A375 (cell line): ENCODE measurements at places on chromosomes 7 and 10. TPM values are rescaled to one million over a fixed set of nuclear protein-coding genes. Genes with fewer than 3 reads are reported as not detected.

Gene PAPSS2
- total RNA-seq, result 18.9 and 19.0 TPM in 2 replicates

Gene COL1A2
- 0.24 TPM in 1 of 2 replicates, not detected in the other for total RNA-seq

Gene CCDC126
- total RNA-seq, result 4.0 and 6.5 TPM in 2 replicates

Gene CDC14C
- total RNA-seq, result not detected in 2 replicates

Gene OPN1SW
- not detected in 2 replicates for total RNA-seq

Gene SUMF2
- total RNA-seq, result 181 and 183 TPM in 2 replicates

Gene ITPRID1
- total RNA-seq, result not detected in 2 replicates

Gene CASP2
- 19.1 and 25.5 TPM in 2 replicates for total RNA-seq

Gene IFIT5
- 11.4 and 12.3 TPM in 2 replicates for total RNA-seq

Gene FEZF1
- total RNA-seq, result 0.04 and 0.08 TPM in 2 replicates

Gene PDLIM1
- 11.4 and 11.6 TPM in 2 replicates for total RNA-seq

Gene SMO
- 14.0 and 15.6 TPM in 2 replicates for total RNA-seq

Gene CALHM2
- total RNA-seq, result 20.2 and 23.8 TPM in 2 replicates

Gene TRIM50
- not detected in 2 replicates for total RNA-seq

Gene NUDT13
- 1.3 TPM in 2 replicates for total RNA-seq

Gene PNLIPRP3
- 0.03 TPM in 1 of 2 replicates, not detected in the other for total RNA-seq

Gene CC2D2B
- 0.24 TPM in 1 of 2 replicates, not detected in the other for total RNA-seq

Gene CNPY1
- total RNA-seq, result not detected in 2 replicates

Gene C10orf67
- not detected in 2 replicates for total RNA-seq

Gene SYNPO2L
- total RNA-seq, result not detected in 2 replicates

Gene LHFPL3
- total RNA-seq, result not detected in 2 replicates

Gene AGR2
- total RNA-seq, result not detected in 2 replicates

Gene NUTM2E
- total RNA-seq, result not detected in 2 replicates

Gene TAC1
- total RNA-seq, result 2.7 and 5.4 TPM in 2 replicates

Gene MLXIPL
- 0.05 and 0.26 TPM in 2 replicates for total RNA-seq

Gene CADPS2
- 14.3 and 14.6 TPM in 2 replicates for total RNA-seq

Gene FAM25A
- not detected in 2 replicates for total RNA-seq

Gene GNAT3
- not detected in 2 replicates for total RNA-seq

Gene MACC1
- total RNA-seq, result 0.08 and 0.19 TPM in 2 replicates

Gene ORC5
- 42.1 and 57.6 TPM in 2 replicates for total RNA-seq

Gene RFC2
- total RNA-seq, result 72.5 and 75.2 TPM in 2 replicates

Gene GNG11
- 13.0 and 23.2 TPM in 2 replicates for total RNA-seq
